ENCODE measurements at places on chromosomes 16 and 17. TPM values are rescaled to one million over a fixed set of nuclear protein-coding genes. Genes with fewer than 3 reads are reported as not detected.

DNA sequence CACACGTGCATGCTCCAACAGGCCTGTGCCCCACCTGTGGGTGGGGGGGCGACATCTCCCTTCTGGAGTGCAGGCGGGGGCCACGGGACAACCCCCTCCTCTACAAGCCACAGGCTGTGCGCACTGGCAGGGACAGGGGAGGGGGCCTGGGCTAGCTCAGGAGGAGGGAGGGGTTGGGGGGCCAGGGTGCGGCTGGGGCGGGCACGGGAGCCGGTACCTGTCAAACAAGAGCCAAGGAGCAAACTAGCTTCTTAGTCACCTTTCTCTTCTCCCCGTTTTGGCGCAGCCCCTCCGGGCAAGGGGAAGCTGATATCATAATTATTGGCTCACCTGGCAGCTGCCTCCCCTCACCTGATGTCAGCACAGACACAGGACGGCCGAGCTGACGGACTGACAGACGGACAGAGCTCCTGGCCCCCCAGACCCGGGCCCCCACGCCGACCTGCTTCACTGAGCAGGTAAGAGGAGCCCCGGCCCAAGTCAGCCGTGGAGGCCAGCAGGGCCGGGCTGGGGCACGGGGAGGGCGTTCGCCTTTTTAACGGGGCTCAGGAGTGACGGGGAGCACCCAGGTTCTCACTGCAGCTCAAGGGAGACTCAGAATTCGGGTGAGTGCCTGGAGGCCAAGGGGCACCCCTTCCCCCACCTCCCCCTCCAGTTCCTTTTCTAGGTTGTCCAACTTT is at the start of gene FOXN1:
TSS of gene FOXN1 (plus strand) at position 363 of the 680 bp plus-strand sequence. CDS start 17,622 bp downstream, outside the sequence.
- no peak for DNase-seq

The ZPBP2 gene
- total RNA-seq = not detected

The MPDU1 gene
- 64.8 TPM for total RNA-seq

DNA sequence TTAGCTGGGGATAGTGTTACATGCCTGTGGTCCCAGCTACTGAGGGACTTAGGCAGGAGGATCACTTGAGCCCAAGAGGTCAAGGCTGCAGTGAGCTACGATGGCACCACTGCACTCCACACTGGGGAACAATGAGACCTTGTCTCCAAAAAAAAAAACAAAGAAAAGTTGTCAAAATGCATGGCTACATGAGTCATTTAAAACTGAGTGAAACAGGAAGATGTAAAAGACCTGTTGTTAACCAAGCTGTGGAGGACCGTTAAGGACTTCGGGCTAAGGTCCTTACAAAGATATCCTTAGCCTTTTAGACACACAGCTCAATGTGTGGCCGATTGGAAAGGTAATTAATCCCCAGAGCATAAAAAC is 25.1 kb downstream of the ZP2 start:
- no peak for DNase-seq

The C17orf113 gene
- total RNA-seq = 0.16 TPM

The TBC1D3G gene
- not detected for total RNA-seq

- DNase-seq = no peak
Observed at GRCh38 chr17:41957031-41957868, 9.3 kb upstream of the CNP start.

DNA sequence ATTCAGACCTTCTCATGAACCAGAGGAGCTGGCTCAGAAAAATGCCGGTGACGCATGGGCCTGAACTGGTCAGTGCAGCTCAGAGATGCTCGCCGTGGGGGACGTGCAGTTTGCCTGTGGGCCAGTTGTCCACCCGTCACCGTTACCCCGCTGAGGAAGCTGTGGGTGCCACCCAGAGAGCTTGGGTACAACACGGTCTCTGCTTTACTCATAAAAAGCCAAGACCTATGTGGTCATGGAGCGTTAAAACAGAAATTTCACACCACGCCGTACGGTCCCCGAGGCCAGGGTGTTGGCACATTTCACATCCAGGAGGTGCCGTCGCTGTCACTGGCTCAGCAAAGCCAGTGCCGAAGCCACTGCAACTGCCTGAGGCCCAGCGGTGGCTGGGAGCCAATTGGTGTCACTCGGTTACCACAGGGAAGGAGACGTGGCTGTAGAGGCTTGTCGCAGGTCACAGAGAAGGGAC is 120.9 kb downstream of the METRNL start:
- no peak for DNase-seq

The KRT26 gene
- total RNA-seq = not detected

Measured in HFFc6 (cell line).